ENCODE measurements at places on chromosomes 2 and 18.

DNA sequence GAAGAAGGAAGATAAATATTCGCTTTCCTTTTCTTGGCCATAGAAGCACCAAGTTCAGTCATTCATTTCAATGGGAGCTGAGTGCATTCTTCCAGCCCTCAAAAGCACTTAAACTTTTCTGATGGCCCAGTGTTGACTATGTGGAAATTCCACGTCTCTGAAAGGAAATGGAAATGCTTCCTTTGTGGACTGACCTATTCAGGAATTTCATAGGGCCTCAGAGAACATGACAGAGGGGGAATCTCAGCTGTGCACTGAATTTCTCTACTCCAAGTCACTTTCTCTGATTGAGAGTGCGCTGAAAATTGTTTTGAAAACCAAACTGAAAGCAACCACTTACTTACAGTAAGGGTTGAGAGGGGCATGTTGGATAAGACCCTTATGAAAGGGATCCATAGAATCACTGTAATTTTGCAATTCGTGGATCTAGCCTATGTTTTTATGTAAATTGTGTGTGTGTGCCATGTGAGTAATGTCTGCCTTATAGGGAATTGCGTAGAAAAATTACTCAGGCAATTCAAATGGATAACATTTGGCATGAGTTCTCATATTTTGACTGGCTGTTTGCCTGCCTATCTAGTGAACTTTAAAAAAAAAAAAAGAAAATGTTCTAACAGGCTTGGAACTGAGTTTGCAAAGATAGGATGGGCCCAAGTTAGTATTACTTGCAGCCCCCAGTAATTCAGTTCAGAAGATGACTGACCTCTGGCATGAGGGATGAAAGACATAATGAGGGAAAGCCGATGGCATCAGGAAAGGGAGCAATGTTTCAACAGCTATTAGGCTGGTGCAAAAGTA is 437.0 kb downstream of the PTPRM start:
- DNase-seq = no peak

- DNase-seq = no peak
Observed at GRCh38 chr2:49840428-49840975, 686.2 kb upstream of the FSHR start.

- no peak for DNase-seq
Observed at GRCh38 chr18:46596119-46596518, 60.9 kb downstream of the LOXHD1 start.

DNA sequence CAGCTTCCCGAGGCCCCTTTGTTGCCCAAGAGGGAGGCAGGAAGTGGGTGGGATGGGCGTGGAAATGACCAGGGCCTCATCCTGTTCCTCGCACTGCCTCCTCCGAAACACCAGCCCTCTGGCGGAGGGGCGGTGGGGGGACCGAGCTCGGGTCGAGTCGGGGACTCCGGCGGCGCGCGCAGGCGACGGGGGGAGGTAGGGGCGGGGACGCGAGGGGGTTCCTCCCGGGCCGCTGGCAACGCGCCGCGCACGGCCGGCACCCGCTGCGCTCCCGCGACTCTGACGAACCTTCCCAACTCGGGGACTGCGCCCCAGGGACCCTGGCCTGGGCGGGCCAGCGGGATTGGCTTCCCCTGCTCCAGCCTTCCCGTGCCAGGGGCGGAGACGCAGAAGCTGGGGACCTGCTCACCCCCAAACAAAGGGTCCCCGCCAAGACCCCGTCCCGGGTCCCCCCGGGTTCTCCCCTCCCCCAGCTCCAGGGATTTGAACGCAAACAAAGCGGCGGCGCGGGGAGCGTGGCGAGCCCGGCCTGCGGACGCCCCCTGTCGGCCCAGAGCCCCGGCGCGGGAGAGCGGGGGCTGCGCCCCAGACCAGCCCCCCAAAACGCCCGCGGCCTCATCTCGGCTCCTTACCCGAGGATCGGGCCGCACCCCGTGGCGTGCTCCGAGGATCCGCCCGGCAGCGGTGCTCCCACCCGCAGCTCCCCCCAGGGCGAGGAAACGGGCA is 1.2 kb downstream of the SEMA4C start:
- peak; percentile 52 for DNase-seq

DNA sequence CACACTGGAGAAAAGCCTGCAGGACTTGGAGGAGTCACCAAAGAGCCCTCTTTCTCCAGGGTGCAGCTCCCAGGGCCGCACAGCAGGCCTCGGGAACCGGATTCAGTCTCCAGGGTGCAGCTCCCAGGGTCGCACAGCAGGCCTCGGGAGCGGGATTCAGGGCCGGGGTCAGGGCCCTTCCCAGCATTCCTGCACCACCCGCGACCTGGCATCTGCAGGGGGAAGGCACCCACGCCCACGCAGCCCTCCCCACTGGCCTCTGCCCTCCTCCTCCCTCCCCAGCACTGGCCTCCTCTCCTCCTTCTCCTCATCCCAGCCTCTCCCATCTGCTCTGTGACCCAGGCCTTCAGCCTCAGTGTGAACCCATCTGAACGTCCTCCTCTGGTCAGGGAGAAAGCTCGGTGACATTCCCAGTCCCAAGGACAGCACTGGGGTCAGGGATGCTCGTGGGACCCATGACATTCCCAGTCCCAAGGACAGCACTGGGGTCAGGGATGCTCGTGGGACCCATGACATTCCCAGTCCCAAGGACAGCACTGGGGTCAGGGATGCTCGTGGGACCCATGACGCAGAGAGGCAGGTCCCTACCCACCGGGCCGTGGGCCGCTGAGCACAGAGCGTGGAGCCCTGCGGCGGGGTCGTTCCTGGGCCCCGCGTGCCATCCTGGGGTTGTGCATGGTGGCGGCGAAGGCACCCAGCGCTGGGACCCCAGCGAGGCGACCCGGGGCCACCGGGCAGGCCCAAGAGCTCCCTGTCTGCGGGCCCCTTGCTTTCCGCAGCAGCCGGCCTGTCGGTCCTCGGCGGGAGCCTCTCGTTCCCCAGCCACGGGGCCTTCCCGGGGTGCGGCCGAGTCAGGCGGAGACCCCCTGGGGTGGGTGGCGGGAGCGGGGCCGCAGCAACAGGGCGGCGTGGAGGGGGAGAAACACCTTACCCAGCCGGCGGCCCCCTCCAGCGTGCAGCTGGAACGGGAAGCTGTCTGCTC is 550.2 kb upstream of the SALL3 start:
- DNase-seq = no peak

- peak; percentile 67 for DNase-seq
Observed at GRCh38 chr18:13562494-13563029, 163.8 kb downstream of the FAM210A start.

- DNase-seq = no peak
Observed at GRCh38 chr2:35830833-35831232, 524.7 kb upstream of the CRIM1 start.

- no peak for DNase-seq
Observed at GRCh38 chr2:16140771-16141640, 200.7 kb downstream of the MYCN start.

GRCh38 chr2:118865106-118865505 is 17.7 kb upstream of the EN1 start:
- no peak for DNase-seq

DNA sequence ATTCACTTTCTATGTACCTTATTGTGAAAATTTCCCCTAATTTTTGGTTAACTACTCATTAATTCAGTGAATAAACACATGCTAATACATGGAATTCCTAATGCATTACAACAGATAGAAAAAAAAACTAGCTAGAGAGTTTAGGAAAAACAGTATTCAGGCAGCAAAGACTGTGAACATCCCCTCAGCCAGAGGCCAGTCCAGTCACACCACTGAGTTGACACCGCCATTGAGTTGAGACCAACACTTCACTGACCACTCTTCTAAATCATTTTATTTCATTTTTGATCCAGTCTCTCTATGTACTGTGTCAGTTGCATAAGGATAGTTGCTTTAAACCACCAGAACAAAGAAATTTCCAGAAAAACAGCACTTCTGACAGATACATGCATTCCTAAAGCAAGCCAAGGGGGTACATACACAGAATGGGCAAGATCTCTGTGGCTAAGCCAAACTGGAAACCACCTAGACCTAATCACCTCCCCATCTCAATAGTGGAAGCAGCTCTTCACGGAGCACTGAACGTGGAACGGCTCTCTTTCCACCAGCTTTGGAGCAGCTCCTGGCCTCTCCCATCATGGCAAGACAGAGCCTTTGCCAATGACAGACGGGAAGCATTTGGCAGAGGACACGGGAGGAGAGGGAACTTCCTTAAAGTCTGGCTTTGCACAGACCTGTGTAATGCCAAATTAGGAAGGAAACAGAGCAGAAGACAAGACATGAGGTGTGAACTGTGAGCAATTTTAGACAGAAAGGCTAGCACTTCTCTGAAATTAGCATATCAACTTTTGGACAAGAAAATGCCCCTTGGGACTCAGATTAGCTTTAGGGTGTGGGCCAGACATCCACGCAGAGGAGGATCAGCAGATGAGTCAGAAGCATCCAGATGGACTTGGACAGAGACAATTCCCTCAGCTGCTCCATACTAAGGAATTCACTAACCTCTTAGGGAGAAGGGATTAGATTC is 36.4 kb downstream of the CACNB4 start:
- DNase-seq = no peak

DNA sequence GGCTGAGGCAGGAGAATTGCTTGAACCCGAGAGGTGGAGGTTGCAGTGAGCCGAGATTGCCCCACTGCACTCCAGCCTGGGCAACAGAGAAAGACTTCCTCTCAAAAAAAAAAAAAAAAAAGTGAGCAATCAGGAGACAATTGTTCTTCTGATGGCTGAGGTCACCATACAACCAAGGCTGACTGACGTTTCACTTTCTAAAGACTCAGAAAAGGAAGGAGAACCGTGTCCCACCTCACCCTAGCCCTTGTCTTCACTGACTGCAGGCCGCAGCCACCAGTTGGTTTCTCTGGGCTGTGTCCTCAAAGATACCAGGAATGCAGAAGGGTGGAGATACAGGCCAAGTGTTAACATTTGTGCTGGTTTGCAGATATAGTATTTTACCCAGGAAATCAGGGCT is 7.7 kb upstream of the SLC35F6 start:
- DNase-seq = no peak

DNA sequence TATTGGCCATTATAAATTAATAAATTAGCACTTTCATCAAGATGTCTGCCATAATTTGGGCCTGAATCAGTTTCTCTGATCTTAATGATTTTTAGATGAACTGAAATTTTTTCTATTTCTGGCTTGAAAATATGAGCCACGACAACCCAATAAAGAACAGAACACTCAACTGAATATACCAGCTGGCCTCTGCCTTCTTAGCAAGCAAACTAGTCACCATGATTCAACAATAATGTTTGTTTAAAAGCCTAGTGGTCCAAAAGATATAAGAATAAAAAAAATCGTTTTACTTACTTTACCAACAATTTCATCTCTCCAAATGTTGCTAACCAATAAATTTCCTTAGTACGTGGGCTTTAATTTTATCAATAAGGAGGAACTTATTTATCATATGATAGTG is 66.7 kb upstream of the TTN start:
- DNase-seq = no peak

DNA sequence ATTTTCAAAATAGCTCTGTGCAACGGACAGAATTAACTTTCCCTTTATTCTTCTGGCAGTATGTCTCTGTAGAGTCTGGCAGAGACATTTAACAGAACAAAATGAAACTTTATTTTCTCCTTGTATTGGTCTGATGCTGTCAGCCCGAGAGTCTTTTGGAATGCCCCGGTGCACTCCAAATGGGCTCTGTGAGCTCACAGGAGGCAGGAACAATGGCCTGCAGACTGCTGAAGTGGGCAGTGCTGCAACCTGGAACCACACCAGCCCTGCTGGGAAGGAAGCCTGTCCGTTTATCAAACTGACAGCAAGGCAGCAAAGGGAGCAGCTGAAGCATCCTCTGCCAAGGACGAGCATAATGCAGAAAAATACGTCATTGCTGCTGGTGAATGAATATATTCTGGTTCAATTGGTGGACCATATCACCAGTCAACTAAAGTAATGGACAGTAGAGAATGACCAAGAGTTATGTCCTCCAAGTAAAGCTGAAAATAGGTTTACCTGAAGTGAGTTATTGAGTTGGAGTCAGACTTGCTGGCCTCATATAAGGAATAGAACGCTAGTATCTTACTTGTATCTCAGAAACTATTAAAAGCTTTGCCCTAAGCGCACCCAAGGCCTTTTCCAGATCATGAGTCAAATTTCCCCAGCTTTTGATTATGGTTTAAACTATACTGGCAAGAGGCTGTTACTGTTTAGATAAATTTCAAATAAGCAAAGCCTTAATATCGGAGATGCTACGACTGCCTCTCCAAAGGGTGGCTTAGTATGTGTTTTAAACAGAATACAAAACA is 207.6 kb upstream of the TANK start:
- DNase-seq = no peak

DNA sequence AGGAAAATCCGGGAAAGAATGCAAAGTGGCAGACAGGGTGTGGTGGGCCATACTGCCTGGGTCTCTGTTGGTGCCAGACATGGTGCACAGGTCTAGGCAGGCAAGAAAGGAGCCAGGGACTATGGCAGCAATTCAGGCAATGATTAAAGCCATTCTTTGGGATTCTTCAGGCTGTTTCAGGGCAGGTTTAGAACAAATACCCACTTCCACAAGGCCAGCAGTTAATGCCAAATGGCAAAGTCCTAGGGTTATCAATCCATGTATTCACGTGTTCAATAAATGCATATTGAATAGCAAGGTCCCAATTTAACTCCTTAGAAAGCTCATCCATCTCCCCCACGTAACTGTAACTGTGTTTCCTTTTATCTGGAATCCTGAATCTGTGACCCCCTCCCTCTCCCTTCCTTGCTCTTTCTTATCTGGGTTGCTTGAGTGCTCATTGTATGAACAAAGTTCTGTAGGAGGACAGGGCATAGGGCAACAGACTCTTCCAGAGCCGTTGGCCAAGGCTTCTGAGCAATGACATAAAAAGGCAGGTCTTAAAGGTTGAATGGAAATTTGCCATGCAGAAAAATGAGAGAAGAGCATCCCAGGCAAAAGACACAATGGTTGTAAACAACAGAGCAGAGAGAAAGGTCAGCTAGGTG is 146.8 kb upstream of the KLHL29 start:
- DNase-seq = no peak

- DNase-seq = no peak
Observed at GRCh38 chr2:186431306-186431705, 54.8 kb upstream of the ZC3H15 start.

DNA sequence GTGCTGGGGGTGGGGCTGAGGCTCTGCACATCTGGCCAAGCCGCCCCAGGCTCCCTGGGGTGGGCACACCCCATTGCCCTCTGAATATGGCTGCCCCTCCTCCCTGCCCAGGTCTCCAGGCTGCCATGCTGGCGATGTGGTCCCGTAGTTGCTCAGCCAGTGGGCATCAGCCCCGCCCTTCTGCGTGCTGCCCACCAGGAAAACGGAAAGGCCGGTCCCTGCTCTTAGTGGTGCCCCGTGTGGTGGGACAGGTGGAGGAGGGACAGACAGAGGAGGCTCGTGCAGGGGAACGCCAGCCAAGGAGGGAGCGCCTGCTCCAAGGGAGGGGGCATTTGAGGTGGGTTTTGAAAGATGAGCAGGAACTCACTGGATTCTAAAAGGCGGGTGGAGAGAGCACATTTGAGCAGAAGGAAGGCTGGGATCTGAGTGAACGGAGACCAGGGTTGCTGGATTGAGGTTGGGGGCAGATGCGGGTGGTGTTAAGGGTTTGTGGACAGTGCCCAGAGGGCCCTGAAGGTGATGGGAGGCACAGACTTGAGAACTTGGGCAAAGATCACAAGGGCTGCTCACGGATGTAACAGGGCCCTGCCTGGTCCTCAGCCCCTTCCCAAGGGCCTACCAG is 6.7 kb upstream of the B3GNT7 start:
- DNase-seq = no peak
